ENCODE measurements at places on chromosomes 1 and 21.

- DNase-seq, result no peak
Observed at GRCh38 chr1:185308126-185308525, 8.9 kb downstream of the IVNS1ABP start.

DNA sequence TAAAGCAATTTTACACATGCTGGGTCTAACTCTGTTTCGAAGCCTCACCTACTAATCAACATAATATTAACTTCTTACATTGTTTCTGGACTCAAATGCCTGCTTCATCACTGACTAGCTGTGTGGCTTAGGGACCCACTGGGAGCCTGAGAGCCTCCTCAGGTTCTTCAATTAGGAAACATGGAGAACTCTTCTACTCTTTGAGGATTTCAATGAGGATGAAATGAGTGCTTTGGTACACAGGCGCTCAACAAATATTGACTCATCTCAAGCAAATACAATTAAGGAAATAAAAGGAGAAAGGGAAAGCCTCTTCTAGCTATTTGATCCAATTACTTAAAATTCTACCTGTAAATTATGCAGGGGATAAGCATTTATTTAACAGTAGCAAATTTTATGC lies 84.4 kb upstream of the JAK1 start:
- DNase-seq, result no peak

DNA sequence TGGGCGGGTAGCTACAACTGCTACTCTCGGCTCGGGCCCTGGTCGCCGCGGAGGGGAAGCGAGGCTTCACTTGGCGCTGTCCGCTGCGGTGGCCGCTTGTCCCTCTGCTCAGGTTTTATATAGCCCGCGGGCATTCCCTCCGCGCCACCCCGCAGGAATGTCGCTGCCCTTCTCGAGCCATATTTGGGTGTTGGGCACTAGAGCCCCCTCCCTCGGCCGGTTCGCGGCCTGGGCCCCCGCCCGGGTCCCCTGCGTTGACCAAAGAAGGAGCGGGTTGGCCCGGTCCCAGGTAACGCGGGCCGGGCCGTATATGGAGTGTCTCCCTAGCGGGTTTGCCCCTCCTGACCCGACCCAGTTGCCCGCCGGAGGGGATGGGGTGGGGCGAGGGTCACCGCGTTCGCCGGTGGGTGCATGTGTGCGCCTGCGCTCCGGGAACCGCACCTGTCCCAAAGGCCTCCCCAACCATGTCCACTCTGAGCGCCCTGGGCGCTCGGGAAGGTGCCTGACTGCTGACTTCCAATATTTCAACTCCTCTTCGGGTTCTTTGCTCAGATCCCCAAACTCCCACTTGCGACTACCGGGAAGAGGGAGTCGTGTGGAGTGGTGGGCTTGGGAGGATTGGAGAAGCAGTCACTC lies at the start of gene ACTA1:
Gene ACTA1, minus strand, starts transcription at position 90 of the 636 bp plus-strand sequence. CDS start 979 bp downstream, outside the sequence.
- no peak for DNase-seq

DNA sequence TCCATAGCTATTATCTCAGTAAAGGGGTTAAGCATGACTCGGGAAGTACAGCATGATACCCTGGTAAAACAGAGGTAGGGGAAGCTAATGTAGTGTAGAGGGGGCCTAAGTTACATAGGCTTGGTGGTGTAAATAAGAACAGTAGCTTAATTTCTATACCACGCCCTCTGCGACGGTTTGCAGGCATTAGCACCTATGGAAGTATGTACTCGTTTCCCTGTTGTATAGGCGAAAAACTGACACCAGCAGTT lies 470 bp upstream of the NAXE start:
- DNase-seq, result no peak

- peak; percentile 67 for DNase-seq
Observed at GRCh38 chr1:232226197-232226712, 403.7 kb downstream of the SIPA1L2 start.

DNA sequence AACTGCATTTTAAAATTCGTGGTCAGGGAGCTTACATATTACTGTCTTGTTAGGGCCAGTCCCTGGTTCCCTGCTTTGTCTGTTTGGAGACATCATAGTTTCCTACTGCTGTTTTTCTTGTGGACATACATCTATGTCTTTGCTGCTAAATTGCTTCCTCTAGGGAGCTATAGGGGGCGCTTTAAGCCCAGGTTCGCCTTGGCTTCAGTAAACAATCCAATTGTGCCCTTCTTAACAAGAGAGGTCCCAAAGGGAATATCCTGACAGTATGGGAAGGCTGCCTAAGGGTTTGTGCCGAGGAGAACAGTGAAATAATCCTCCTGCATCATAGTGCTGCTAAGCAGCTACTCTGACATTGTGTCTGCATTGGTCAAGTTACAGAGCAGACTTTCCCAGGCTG lies 112.5 kb downstream of the USH2A start:
- peak; percentile 60 for DNase-seq

DNA sequence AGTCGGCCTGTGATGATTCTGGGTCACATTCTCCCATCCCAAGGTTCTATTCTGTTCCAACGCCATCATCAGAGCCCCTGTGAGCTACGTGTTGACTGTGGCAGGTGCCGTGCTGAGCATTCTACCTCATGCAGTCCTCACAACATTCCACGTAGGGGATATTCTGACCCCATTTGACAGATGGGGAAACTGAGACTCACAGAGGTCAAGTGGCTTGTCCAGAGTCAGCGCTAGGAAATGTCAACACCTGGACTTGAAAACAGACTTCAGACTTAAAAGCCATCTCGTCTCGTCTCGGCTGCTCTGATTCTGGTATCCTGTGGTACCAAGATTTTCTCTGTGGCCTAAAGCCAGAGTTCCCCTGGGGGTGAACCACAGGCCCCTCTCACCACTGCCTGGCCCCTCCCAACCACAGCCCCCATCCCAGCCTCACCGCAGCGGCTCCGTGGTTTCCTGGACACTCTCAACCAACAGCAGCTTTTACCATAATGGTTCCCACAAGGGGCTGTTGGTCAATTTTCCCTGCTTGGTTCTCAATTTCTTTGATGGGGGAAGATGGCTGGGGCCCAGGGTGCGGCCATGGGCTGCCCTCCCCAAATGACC lies 39.6 kb downstream of the SDC3 start:
- DNase-seq, result peak; percentile 39

- DNase-seq, result no peak
Observed at GRCh38 chr1:162561616-162562469, at the start of gene UAP1. TSS of gene UAP1 (plus strand) at chr1:162561722. CDS start at chr1:162566069, 4,347 bp downstream.

- peak; percentile 59 for DNase-seq
Observed at GRCh38 chr1:244075247-244075722, 24.2 kb downstream of the ZBTB18 start.

- no peak for DNase-seq
Observed at GRCh38 chr1:3459940-3460671, 5.6 kb downstream of the ARHGEF16 start.

DNA sequence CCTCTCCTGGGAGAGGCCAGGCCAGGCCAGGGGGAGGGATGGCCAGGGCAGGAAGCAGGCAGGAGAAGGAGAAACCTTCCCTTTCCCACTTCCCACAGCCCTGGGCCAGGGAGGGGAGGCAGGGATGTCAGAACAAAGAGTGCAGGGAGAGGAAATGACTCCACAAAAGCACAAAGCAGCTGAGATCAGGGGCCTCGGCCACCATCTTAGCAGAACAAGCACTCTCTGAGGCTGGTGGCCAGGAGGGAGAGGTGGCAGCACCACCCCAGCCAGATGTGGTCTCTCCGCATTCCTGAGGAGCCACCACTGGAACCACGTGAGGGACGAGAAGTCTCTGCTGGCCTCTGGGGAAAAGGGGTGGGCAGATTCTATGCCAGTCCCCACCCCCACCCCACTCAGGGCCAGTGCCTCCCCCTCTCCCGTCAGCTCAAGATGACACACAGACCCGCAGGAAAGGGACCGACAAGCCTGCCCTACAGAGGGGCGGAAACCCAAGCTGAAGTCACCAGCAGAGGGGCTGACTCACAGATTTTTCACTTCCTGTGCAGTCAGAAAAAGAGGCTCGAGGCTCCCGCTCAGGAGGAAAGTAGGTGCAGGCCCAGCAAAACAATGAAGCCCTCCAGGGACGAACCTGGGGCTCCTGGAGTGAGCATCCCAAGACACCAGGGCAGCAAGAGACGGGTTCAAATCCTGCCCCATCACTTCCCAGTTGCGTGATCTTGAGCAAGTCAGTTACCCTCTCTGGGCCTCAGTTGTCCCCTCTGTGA lies 24.1 kb upstream of the ALDH4A1 start:
- peak; percentile 92 for DNase-seq

- DNase-seq, result peak; percentile 91
Observed at GRCh38 chr1:146036965-146037646, 15.6 kb upstream of the HJV start.

DNA sequence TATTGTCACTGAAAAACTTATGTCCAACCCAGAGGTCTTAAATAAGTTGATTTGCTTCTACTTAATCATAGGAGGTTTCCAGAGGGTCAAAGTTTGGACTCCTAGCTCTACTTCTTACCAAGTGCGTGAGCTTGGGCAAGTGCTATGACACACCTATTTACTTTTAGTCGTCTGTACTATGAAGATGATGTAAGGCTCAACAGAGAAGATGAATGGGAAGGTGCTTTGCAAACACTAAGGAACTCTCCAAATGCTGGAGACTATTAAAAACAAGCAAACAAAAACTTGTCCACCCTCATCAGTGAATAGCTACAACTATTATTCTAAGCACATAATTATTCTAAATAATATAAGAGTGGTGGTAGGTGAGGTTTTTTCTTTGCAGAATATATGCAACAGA lies 232.3 kb upstream of the USP24 start:
- no peak for DNase-seq

- peak; percentile 96 for DNase-seq
Observed at GRCh38 chr21:33761441-33762036, 119.2 kb downstream of the ITSN1 start.

- DNase-seq, result no peak
Observed at GRCh38 chr21:40547906-40548513, 298.9 kb downstream of the DSCAM start.

GRCh38 chr1:200150721-200151120 lies 123.2 kb downstream of the NR5A2 start:
- peak; percentile 61 for DNase-seq

- no peak for DNase-seq
Observed at GRCh38 chr21:17201741-17202260, 311.0 kb upstream of the CXADR start.

- no peak for DNase-seq
Observed at GRCh38 chr1:12387641-12388040, 157.8 kb downstream of the VPS13D start.

DNA sequence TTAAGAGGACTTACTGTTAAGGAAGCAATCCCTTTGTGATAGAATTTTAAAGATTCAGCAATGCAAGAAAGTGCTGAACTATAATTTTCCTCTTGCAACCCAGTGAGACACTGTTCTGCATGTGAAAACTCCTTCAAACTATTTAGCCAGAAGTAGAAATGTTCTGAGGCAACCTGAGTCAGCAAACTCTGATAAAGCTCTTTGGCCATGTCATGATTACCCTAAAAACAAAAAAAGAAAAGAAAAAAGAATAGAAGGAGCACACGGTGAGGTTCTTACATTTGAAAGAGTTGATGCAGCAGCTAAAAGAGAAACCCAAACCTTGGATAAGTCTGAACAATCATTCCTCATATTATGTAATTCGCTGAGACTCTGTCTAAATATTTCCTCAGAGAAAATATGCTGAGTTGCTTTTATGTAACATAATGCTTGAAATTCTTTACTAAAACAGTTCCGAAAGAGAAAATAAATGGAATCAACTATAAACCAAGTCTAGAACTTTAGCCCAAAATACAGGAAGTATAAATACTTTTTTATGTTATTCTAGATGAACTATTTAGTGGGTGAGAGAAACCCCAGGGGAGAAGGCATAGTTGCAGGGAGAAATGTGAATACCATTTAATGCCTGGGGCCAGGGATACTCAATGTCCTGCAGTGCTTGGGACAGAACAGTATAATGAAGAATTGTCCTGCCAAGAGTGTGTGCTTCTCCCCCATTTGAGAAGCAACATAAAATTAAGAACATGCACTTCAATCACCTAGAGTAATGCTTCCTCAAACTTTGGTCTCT lies 60.0 kb downstream of the INTS7 start:
- DNase-seq, result no peak

Measured in astrocyte of the hippocampus (primary cell).